Karpas-422 (cell line): ENCODE measurements at places on chromosomes 5 and 9. TPM values are rescaled to one million over a fixed set of nuclear protein-coding genes. Genes with fewer than 3 reads are reported as not detected.

The TAF1L gene
- not detected in 2 replicates for total RNA-seq

The MIER3 gene
- 21.3 and 41.4 TPM in 2 replicates for total RNA-seq

The EIF4E1B gene
- not detected in 2 replicates for total RNA-seq

The PTGDS gene
- not detected in 2 replicates for total RNA-seq
